Right atrium auricular region (tissue), 2 donors: ENCODE measurements at places on chromosomes 2 and 18.

DNA sequence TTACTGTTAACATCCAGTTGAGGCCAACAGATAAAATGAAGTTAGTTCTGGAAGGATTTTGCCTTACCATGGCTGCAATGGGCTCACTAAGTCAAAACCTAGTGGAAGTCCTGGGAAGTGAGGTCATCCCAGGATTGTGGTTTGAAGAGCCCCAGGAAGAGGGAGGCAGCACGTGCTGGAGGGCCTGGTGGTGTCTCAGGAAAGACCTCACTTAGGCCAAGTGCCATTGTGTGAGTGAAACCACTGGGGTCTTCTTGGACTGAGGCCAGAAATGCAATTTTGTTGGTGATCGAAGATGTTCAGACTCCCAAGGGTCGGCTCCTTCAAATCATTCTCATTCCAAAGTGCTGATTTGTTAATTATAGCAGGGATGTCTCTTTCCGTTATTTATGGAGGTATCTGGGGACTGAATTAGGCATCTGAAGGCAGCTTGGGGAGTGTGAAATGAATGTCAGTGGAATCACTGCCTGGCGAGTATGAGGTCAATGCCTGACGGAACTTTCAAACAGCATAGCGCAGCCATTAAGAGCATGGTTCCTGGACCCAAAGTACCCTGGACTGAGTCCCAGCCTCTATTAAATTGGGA, 60.0 kb downstream of the IL1R2 start:
- no peak for DNase-seq

DNA sequence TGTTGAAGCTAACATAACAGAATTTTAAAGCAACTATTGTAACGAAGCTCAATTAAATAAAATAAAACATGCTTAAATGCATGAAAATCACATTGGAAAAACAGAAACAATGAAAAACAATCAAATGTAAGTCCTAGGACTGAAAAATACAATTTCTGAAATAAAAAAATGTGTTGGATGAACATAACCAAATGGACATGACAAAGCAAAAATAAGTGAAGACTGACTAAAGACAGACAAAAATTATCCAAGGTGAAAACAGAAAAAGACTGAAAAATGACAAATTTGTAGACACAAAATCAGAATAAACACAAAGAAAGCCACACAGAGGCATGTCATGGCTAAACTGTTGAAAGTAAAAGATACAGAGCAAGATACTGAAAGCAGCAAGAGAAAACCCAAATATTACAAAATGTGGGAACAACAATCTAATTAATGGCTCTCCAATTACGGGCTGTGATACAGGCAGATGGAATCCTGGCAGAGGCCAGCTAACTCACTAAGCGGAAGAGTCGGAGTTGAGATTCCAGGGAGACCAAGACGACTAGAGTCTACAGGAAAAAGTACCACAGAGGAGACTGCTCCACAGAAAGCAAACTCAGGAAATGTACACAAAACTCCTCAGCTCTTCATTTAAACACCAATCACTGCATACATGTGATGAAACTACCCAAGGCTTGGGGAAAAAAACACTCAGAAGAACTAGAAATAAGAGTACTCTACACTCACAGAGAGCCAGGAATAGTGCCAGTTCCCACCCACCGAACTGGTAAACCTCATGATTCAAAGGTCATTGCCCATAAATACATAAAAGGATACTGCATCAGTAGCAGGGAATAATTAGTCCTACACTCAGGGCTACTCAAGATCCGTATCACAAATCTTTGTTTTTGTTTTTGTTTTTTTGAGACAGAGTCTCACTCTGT, 83.6 kb downstream of the ATAD2B start:
- DNase-seq: no peak

- DNase-seq: no peak
Observed at GRCh38 chr2:37325625-37326071, 1.0 kb upstream of the PRKD3 start.

- DNase-seq: no peak
Observed at GRCh38 chr2:181312515-181312927, 144.7 kb upstream of the ITGA4 start.

GRCh38 chr2:46829231-46829995, 86.2 kb downstream of the MCFD2 start:
- DNase-seq: no peak

- DNase-seq: no peak
Observed at GRCh38 chr2:236242057-236242495, 22.1 kb downstream of the ASB18 start.

GRCh38 chr2:33108483-33109443, 162.0 kb downstream of the LTBP1 start:
- no peak for DNase-seq

- no peak for DNase-seq
Observed at GRCh38 chr2:124755386-124755785, 730.3 kb downstream of the CNTNAP5 start.

GRCh38 chr2:108607706-108608301, 73.5 kb downstream of the LIMS1 start:
- DNase-seq: no peak

DNA sequence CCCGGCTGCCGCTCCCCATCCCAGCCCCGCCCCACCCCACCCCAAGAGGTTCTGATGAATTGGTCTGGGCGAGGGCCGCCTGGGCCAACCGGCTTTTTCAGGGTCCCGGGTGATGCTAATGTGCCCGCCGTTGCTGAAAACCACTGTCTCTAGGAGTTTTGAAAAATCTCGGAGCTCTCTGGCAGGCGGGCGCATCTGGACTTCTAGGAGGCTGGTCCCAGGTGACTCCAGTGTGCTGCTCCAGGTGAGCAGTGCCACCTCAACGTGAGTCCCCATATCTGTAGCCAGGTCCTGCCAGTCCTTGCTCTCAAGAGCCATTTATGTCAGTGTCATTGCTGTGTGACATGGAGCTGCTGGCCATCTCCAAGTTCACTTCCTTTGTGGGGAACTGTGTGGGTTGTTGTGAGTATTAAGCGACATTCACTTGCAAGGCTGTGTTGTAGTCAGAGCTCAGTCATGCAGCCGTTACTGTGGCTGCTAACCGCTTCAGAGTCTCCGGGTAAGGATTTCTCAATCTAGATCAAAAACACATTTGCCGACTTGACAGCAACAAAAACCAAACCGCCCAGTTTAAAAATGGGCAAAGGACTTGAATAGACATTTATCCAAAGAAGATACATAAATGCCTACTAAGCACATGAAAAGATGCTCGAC, at the start of gene RFX8:
Gene RFX8 (minus strand): TSS at position 382 of the 654 bp plus-strand sequence. CDS start 8,264 bp downstream, outside the sequence.
- no peak for DNase-seq

- DNase-seq: no peak
Observed at GRCh38 chr2:235026649-235027557, 75.1 kb downstream of the SH3BP4 start.

GRCh38 chr2:60552851-60553494, 481 bp downstream of the BCL11A start:
- no peak for DNase-seq

GRCh38 chr18:54960197-54960596, 936 bp upstream of the CCDC68 start:
- DNase-seq: no peak

GRCh38 chr2:23297112-23297511, 87.9 kb upstream of the KLHL29 start:
- no peak for DNase-seq

DNA sequence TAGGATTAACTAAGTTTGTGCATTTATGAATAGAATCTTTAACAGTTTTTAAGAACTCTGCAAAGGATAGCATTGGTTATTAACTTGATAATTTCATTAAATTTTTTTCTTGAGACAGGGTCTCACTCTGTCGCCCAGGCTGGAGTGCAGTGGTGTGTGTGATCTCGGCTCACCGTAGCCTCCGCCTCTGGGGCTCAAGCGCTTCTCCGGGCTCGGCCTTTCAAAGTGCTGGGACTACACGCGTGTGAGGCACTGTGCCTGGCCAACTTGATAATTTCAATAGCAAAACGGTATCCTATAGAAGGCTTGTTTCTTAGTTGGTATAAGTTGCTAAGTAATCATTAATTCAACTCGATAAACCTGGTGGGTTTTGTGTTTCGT, 38.0 kb downstream of the ADNP2 start:
- no peak for DNase-seq

DNA sequence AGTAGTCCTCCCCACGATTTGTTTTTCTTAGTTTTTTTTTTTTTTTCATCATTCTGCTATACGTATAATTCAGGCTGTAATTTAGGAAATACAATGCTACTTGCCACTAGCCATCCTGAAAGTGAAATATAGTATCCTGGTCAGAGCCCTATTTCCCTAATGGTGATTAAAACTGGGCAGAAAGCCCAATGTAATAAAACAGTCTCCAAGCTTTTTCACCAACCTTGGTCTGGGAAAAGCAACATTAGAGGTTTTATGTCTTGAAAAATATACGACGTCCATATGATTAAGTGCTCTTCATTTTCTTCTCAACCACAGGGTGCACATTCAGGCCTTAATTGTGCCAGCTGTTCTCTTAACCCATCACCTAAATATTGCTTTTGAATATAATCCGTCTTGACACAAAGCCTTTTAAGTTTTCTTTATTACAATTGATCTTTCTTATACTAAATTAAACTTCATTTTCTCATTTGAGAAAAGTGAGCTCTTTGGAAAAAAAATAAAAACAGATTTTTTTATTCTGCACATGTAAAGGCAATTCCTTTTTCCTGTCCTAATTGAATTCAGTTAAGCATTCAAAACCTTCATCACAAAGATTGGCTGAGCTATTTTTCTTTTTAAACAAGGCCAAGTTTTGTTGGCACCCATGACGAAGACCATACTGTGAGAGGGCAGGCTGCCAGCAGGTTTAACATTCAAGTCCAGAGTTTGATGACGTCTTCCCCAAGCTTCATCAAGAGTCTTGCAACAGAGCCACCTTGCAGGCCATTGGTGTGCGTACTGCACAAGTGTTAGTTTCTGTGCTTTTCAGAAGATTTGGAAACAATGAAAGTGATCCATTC, 52.7 kb downstream of the MAP2 start:
- no peak for DNase-seq
